ENCODE measurements at places on chromosomes 1 and 21. TPM values are rescaled to one million over a fixed set of nuclear protein-coding genes. Genes with fewer than 3 reads are reported as not detected.

Gene HSD11B1
- 0.18 TPM for total RNA-seq

Gene ALPL
- 1.2 TPM for total RNA-seq

Gene SLC6A17
- total RNA-seq, result 0.04 TPM

Gene NIBAN1
- 50.5 TPM for total RNA-seq

Gene LRRC7
- total RNA-seq, result 9.2 TPM

Gene CRYZ
- total RNA-seq, result 18.7 TPM

Gene PTPN22
- total RNA-seq, result 0.35 TPM

Gene HDGF
- total RNA-seq, result 123 TPM

Gene CFHR1
- total RNA-seq, result 0.53 TPM

Gene CFAP57
- 0.04 TPM for total RNA-seq

Gene GBP7
- total RNA-seq, result 0.04 TPM

Gene TMCO4
- 2.6 TPM for total RNA-seq

Gene CYP4Z1
- total RNA-seq, result 0.18 TPM

Gene ZNF692
- 18.8 TPM for total RNA-seq

Gene RSPH1
- 0.04 TPM for total RNA-seq

Gene FALEC
- total RNA-seq, result 0.84 TPM

Gene TSACC
- total RNA-seq, result 0.27 TPM

Gene ACTL8
- total RNA-seq, result not detected

Gene IVL
- not detected for total RNA-seq

Gene TSSK3
- 1.2 TPM for total RNA-seq

Gene CRABP2
- 268 TPM for total RNA-seq

Gene CLDN19
- total RNA-seq, result 0.53 TPM

Gene CD2
- 0.22 TPM for total RNA-seq

Gene TNN
- total RNA-seq, result 6.4 TPM

Gene KIAA1614
- total RNA-seq, result 11.7 TPM

Gene TRAF3IP3
- 1.4 TPM for total RNA-seq

Gene CSF3R
- total RNA-seq, result 1.3 TPM

Gene LY9
- total RNA-seq, result 0.13 TPM

Gene LRRC39
- total RNA-seq, result 183 TPM

Gene FCRL1
- 0.09 TPM for total RNA-seq

Gene LCE2A
- total RNA-seq, result not detected

Gene CLCA4
- total RNA-seq, result not detected
